ENCODE measurements at places on chromosomes 11 and 22. TPM values are rescaled to one million over a fixed set of nuclear protein-coding genes. Genes with fewer than 3 reads are reported as not detected.
A peak's percentile ranks its signal among the peaks of the same experiment; 100 is the strongest.

DNA sequence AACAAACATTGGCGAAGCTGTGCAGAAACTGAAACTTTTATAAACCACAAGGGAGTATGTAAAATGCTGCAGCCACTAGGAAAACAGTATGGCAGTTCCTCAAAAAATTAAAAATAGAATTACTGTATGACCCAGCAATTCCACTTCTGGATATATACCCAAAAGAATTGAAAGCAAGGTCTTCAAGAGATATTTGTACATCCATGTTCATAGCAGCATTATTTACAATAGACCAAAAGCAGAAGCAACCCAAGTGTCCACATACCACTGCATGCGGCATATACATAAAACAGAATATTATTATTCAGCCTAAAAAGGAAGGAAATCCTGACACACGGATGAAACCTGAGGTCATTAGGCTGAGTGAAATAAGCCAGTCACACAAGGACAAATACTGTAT lies 85.8 kb downstream of the RELT start:
- DNase-seq: no peak

DNA sequence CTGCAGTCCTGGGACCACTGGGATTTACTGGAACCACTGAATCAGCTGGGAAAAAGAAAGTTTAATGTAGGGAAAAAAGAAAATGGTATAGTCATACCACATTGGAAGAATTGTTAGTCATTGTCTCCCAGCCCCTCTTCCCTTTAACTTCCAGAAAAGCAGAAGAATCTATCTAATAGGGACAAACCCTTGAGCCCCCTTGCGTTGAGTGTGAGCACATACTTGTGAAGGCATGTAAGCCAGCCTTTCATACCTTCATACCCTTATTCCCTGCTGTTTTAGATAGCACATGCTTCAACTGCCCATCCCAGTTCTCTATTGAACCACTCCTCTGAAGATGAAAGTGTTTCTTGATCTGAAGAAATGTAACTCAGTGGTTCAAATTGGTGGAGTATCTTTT lies 6.6 kb downstream of the TREH start:
- DNase-seq: no peak

GRCh38 chr11:82038154-82038553 lies 695.5 kb downstream of the FAM181B start:
- DNase-seq: no peak

GRCh38 chr11:17392872-17393271 lies 4.4 kb upstream of the KCNJ11 start:
- no peak for DNase-seq

- DNase-seq: no peak
These were observed 732.8 kb downstream of the BRD1 start for GRCh38 chr22:49094858-49095257.

- no peak for DNase-seq
These were observed 48.8 kb downstream of the MAPK1 start for GRCh38 chr22:21818487-21819182.

GRCh38 chr11:19209617-19210370 lies 8.0 kb upstream of the CSRP3 start:
- no peak for DNase-seq

DNA sequence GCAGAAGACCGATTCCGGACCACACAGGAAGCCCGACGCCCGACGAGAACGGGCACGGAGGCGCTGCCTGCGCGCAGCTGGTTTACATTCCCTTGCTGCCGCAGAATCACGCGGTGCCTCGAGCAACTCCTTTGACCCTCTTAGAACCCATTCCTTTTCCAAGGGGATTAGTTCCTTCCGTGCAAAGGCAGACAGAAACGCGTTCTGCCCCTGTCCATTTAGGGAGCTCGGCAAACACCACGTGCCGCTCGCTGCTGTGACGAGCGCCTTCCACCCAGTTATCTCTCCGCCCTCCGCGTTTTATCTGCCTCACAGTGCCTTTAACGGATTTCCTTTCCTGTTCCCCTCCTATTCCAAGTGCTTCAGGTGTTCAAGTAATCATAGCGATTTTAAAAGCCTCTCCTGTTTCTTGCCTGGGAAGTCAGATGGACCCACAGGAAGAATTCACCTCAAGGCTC lies 24.1 kb upstream of the MICAL3 start:
- DNase-seq: no peak

- no peak for DNase-seq
These were observed 79.5 kb downstream of the UBASH3B start for GRCh38 chr11:122734848-122735496.

DNA sequence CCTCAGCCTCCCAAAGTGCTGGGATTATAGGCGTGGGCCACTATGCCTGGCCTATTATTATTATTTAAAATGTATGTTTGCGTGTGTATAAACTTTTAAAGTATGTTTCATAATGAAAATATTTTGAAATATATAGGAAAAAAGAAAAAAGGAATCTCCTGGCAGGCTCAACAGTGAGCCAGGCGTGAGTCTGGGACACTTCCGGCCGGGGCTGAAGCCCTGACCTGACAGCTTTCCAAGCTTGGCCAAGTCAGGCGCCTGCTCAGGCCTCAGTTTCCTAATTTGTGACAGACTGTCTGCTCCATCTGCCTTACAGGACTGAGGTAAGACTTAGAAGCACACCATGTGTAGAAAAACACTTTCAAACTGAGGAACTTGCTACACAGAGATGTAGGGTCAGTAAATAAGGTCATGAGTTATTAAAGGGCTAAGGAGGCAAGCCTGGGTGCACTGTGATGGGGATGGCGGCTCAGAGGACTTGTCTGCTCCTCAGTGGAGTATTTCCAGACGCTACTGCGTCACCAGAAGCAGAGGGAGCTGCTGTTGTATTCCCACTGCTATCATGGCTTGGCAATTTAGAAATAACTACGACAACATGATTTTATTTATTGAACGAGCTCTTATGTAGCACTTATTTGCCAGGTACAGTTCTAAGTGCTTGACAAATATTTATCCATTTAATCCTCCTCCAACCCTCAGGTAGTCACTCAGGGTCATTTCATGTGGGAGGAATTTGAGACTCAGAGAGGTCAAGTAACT lies 100.1 kb downstream of the PRR5L start:
- no peak for DNase-seq

DNA sequence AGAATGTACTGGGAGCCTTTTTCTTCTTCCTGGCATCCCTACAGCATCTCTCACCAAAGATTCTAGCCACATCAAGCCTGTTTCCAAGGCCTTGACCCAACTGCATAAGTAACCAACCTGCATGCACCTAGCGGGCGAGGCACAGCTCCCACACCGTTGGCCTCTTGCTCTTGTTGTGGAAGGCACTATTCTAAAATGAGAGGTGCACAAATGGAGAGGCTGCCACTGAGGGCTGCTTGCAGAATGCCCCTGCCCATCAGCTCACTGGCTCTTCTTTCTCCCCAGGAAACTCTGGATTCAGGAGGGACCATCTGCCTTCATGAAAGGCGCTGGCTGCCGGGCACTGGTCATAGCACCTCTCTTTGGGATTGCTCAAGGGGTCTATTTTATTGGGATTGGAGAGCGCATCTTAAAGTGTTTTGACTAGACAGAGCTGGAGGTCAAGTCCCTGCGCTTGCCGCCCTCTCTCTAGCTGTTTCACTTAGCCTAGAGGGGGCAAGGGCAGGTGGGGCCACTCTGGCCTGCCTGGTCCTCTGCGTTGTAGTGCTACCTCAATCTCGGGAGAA lies 26.6 kb downstream of the SLC25A18 start:
- no peak for DNase-seq

DNA sequence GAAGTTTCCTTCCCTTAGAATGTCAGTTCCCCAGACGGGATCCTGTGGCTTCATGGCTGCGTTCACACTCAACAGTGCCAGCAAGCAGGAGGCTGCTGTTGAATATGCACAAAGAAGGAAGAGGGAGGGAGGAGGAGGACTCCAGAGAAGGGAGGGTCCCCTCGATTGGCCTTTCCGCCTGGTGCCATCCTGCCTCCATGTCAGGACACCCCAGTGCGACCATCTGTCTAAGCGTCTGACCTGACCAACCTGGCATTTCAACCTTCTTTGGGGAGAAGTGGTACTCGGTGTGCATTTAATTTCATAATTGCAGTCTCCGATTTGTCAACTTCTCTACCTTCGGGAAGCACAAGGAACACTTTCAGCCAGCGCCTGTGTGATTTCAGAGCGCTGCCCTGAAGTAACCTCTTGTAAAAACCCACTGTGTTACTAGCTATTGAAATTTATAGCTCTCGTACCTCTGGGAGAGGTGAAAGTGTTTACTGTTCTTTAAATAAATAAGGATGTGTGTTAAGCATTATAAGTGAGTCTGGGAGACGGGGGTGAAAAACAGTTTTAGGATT lies 1491.9 kb downstream of the TBC1D22A start:
- peak; percentile 71 for DNase-seq

- peak; percentile 69 for DNase-seq
These were observed 266.1 kb downstream of the MIAT start for GRCh38 chr22:26923531-26923930.

DNA sequence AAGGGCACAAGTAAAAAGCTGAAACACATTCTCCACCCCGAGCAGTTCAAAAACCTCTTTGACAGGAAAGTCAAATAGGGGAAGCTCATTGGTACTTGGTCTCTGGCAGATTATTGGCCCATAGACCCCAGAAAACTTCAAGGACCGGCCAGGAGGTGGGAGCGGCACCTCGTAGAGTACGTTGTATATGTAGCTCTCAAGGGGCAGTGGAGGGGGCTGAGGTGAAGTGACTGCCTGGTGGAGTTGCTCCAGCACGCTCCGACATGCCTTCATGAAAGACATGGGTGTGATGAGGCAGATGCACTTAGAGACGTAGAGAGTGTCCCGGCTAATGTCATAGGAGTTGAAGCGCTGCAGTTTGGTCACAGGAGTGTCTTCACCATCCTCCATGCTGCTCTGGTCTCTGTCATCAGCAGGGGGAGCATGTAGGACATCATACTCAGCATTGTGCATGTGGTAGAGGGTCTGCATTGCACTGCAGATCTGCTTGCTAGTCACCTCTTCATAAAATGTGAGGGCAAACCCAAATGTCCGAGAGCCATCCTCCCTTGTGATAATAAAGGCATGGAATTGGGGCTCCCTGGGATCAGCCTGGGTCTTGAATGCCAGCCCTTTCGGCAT lies 61.3 kb downstream of the DENND5A start:
- DNase-seq: no peak

GRCh38 chr22:47376901-47377505 lies 614.6 kb downstream of the TBC1D22A start:
- DNase-seq: no peak

DNA sequence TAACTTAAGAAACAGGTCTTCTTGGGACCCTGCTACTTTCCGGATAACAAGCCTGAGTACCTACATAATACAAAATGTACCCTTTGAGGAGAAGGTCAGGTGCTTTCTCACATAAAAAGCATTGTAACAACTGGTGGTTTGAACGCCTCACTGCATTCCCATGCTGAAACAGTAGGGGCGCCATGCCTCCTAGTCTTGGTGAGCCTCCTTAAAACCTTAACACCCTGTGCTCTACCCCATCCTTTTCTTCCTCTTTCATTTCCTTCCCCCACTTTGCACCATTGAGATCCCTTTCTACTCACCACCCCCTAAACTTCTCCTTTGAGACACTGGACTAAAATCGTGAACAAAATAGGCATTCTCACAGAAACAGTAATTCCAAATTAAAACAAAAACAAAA lies 729.3 kb downstream of the NTM start:
- DNase-seq: no peak

DNA sequence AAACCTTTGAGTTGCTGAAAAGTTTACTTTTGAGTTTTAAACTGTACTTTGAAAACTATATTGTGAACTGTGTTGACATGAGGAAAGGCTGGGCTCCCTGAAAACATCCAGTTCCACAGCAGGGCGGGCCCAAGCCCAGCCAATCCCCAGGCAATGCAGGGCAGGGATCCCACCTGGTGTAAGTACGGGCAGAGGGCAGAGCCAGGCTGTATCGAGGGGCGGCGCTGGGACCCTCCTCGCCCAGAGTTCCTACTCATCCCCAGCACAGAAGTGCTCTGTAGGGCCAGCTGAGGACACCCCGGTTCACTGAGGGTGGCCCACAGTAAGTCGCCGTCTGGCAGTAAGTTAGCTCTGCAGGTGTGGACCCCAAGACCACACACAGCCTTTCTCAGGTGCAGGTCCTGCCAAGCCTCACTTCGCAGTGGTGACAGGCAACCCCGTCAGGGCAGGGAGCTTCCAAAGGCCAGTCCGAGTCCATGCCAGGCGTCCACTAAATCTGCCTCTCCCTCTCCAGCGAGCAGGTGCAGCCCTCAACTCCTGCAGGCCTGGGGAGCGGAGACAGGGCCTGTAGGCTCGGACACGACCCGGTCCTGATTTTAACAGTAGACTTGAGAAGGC lies 6.3 kb downstream of the RASSF7 start:
- DNase-seq: no peak

GRCh38 chr11:1667121-1667850 lies 29.7 kb upstream of the KRTAP5-6 start:
- DNase-seq: no peak

DNA sequence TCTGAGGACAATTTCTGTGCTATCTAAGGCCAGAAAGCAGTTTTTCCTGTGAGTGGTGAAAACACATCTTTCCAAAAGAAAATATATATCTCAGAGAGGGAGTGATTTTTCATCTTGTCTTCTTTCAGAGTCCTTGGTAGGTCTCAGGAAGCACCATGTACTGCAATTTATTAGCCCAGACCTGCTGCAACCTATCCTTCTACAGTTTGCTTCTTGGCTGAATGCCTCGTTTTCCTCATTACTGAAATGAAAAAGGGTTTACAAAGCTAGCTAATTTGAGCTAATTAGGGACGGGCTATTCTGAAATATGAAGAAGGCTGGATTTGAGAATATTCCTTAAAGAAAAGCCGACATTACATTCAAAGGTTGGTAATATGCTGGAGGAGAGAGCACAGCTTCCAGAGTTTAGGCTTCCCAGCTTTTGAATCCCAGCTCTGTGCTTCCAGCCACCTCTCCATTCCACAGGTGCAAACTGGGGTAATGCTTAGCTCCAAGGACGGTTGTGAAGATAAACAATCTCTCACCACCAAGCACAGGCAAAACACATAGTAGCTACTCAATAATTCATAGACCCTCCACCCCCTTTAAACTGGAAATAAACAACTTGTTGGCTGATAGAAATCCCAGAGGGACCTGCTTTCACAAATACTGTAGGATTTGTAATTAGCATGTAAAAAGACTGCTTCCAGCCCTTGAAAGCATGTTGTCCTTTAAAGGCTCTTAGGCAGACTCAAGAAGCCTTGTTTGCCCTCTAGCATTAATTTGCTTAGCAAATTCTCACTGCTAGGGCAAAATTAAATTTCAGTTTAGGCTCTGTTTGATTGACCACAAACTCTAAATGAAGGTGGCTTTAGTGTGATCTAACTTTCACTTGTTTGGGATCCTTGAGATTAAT lies 24.5 kb upstream of the SESN3 start:
- no peak for DNase-seq

- DNase-seq: no peak
These were observed 988 bp downstream of the BANF1 start for GRCh38 chr11:66003291-66003690.

- DNase-seq: no peak
These were observed 84.0 kb downstream of the DHCR7 start for GRCh38 chr11:71364176-71364671.

DNA sequence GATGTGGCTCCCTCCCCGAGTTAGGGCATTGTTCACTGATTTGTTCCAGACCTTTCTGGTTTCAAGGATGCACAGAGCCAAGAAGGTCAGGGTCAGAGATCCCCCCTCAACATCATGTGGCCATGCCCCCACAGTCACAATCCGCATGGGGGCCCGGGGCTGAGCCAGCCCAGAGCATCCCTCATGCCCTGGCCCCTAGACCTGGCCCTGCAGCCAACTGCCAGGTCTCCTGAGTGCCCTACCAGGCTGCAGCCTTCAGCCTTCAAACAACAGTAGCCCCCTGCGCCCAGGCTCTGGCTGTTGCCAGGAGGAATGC lies 142.4 kb downstream of the CRYBB2 start:
- no peak for DNase-seq

SMIM35 gene
- total RNA-seq: 0.06 TPM

BDNF gene
- total RNA-seq: 3.5 TPM

MFRP gene
- 3.9 TPM for total RNA-seq

CBLIF gene
- total RNA-seq: not detected

All from spinal cord (tissue), 10 donors.